ENCODE measurements at places on chromosomes 6 and 20. TPM values are rescaled to one million over a fixed set of nuclear protein-coding genes. Genes with fewer than 3 reads are reported as not detected.
A peak's percentile ranks its signal among the peaks of the same experiment; 100 is the strongest.

The CYP24A1 gene
- total RNA-seq = not detected

The EBF4 gene
- total RNA-seq = 11.1 TPM

DNA sequence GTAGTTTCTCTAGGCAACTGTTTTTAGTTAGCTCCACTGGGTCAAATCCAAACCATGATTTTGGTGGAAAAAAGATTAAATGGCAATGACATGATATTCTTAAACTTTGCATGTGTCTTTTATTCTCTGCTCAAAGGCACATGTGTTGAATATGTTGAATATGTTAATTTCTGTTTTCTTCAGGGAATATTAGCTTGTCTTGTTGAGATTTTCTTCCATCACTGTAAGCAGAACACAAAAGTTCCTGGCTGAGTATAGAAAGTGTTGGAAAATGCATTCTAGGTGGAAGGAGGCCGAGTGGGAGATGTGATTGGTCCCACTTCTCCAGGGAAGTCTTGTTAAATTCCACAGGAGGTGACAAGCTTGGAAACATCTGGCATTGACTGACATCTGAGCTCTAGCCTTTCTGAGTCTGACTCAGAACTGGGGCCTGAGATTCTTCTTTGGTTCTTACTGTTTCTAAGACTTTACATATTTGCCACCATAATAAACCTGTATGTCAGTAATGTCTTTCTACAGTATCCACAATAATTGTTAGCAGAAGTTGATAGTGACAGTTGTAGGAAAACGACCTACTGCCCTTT lies 81.1 kb downstream of the LAMA4 start:
- DNase-seq = no peak

DNA sequence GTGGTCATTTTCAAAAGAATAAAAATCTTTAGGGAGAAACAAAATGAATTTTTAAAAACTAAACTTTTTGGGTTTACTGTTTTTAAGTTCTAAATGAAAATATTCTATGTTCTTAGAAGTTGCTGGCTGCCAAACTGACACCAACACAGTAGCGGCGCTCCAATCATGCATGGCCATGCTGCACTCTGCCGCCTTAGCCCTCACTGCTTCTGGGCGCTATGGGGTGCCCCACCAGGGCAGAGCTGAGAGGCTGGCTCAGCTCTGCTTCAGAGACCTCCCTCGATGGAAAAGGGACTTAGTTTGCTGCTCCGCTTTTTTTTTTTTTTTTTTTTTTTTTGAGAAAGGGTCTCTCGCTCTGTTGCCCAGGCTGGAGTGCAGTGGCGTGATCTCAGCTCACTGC lies 20.9 kb downstream of the EZR start:
- no peak for DNase-seq

GRCh38 chr6:56450882-56451739 lies 191.6 kb downstream of the DST start:
- peak; percentile 87 for DNase-seq

GRCh38 chr6:143058987-143059386 lies 1.7 kb upstream of the AIG1 start:
- no peak for DNase-seq

- DNase-seq = no peak
Measured at GRCh38 chr6:147055821-147056392, 148.3 kb upstream of the STXBP5 start.

- DNase-seq = no peak
Measured at GRCh38 chr20:7770578-7770977, 169.7 kb downstream of the HAO1 start.
